NCI-H1092 treated with DMSO at 0.1 percent for 48 hours (cell line): ENCODE measurements at places on chromosomes 5 and 9.

DNA sequence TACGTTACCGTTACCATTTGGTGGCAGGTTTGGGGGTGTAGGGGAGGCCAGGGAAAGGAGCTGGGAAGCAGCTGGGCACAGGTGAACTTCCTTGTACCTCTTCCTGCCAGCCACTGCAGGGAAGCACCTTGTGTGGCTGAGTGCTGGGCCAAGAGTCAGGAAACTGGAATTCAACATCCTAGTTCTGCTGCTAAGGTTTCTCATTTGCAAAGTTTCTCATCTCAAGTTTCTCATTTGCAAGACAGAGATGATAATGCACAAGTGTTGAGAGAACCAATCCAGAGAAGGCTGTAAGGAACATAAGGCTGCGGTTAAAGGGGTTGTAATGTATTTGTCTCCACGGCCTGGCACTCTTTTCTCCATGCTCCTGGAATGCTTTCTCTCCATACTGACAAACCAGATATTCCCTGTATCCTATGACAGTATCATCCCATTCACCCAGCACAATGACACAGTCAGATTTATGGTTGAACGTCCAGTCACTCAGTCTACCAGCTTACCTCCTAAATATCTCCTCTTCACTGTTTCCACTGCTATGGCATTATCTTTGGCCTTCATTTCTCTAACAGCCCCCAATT is 33.6 kb upstream of the LARP1 start:
- DNase-seq: no peak

- DNase-seq: no peak
Measured at GRCh38 chr5:141753971-141754713, 72.1 kb upstream of the ARAP3 start.

- no peak for DNase-seq
Measured at GRCh38 chr5:5705010-5705409, 282.5 kb downstream of the ICE1 start.

DNA sequence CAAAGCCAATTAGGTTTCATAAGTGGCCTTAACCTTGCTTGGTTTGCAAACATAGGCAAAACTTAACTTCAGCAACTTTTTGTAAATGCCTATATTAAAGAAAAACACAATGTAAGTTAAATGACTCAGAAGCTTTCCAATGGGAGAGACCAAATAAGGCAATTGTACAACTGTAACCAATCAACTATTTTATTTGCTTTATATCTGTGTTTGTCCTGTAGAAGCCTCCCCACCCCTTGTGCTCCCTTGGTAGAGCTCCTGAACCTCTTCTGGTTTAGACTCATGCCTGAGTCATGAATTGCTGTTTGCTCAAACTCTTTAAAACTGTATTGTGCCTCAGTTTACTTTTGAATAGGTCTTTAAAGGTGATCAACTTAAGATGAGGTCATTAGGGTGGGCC is 3.0 kb upstream of the C1QTNF3 start:
- DNase-seq: no peak

DNA sequence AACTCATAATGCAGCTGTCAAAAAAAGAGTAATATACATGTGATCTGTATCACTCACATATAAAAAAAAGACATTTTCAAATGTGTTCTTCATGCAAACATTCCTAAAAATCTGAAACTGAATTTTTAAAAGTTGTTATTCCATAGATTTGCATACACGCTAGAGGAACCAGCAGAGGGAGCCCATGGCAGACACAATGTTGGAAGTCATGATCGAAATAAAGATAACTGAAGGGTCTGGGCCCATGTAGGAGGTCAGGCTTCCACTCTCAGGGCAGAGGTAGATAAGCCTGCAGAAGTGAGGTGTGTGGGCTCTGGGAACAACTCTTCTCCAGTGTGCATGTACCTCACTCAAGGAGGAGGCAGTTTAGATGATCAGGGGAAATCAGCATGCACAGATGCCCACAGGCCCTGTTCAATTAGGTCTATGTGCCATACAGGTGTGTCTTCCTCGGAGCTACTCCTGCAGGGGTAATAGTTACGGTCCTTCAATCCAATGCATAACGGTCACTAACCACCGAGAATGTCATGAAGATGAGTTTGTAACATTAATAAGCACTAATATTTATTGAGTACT is 208.6 kb downstream of the EPB41L4A start:
- DNase-seq: peak; percentile 23

DNA sequence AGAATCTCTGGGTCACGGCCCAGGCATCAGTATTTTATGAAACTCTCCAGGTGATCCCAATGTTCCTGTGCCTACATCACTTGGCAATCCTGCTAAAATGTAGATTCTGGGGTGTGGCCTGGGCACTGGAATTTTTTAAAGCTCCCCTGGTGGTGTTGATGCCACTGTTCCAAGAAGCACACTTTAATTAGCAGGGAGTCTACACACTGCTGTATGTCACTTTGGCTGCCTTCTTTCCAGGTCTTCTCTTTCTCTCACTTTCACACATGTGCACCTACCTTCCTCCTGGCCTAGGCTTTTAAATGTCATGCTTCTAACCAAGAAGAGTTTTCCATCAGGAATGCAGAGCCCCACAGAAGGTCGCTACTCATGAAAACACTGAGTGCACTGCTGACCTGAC is 136.0 kb upstream of the ALDH1B1 start:
- no peak for DNase-seq

DNA sequence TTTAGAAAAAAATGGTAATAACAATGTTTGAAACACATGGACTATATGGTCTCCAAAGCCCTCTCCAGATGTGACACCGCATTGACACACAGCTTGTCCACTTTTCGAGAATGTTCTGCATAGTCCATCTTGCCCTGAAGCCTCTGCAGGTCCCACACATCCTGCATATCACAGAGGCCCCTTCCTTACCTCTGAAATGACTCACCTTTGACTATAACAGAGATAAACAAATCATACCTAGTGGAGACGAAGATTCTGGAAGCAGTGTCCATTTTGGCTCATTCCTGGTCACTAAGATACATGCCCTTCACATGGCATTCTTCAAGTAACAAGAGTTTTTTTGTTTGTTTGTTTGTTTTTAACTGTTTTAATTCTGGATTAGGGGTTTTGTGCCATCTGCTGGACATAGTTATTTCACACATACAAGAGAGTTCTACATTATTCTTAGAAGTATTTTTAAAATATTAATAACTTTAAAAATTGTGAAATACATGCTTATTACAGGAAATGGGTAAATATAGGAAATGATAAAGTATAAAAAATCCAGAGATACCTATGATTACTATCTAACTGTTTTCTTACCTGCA is 5.1 kb downstream of the ARL14EPL start:
- no peak for DNase-seq

- DNase-seq: no peak
Measured at GRCh38 chr9:130982636-130983358, 26.2 kb upstream of the LAMC3 start.

GRCh38 chr5:168305281-168305680 is 13.8 kb downstream of the WWC1 start:
- no peak for DNase-seq

DNA sequence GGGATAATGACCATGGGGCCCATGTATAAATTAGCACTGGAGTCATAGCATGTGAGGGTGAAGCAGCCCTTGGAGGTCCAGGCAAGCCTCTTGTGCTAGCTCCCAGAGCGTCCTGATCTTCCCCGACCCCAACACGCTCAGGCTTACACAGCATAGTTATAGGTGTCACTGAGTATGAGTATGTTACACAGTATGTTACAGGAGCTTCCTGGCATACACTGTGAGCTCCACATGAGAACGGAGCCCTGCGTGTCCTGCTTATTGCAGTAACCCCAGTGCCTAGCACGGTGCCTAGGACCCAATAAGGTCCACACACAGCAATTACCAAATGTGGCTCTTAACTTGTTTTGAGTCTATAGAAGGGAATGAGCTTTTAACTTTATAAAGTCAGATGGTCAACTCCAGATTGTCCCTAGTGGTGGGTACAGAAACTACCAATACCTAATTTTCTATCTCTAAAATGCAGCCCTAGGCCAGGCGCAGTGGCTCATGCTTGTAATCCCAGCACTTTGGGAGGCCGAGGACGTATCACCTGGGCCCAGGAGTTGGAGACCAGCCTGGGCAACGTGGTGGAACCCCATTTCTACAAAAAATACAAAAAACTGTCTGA is 64.1 kb downstream of the PLAC8L1 start:
- no peak for DNase-seq

DNA sequence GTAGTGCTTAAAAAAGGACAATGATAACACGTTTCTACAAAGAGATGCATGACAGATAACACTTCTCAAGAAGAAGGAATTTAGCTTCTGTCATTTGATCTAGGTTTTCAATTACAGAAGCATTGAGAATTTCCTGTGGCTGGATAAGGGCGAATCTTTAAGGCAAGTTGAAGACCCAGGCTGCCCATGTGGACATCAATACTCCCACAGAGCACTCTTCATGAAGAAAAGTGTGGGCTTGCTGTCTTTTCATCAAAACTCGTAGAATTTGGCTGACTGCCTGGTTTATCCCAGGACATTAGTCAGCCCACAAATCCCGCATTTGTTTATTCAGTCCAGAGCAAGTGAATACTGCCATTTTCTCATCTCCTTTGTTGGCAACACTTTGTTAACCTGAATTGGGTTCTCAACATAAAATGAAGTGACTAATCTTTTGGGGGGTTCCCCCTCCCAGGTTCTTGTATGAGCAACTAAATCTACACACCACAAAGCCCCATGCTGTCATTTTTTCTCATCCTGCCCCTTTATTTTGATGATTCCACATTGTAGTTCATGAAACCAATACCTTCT is 43.4 kb upstream of the CDKN2B start:
- DNase-seq: no peak

DNA sequence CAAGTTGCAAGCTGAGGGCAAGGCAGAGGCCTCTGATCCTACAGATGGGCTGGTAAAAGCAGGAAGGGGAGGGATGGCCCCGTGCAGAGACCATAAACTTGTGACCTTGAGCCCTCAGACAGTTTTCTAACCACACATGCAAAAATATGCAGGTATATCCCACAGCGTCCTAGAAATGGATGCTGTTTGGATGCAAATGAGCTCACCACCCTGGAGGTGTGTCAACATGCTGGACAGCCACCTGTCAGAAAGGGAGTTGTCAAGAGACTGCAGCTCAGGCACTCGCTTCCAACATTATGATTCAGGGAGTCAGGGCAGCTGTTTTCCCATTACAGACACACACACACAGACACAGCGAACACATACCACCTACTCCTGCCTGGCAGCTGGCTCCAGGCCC is 97.3 kb upstream of the PANK3 start:
- DNase-seq: no peak

- no peak for DNase-seq
Measured at GRCh38 chr5:147431586-147431985, 78.3 kb downstream of the DPYSL3 start.

DNA sequence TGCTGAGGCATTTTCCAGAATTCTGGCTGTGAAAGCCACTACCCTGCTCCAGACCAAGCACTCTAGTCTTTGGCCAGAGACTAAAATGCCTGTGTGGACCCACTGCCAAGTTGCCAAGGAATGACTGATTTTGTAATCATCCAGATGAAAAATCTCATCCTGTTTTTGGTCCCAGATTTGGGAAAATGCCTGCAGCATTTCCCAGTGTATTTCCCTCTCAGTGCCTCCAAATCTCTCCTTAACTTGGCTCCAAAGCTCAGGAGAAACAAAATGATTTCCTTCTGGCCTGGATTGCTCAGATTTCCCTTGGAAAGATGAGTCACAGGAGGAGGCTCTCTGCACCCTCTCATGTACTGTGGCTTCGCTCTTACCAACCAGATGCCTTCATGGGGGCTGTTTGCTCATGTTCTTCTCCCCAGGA is 335.2 kb upstream of the TARS1 start:
- DNase-seq: no peak

DNA sequence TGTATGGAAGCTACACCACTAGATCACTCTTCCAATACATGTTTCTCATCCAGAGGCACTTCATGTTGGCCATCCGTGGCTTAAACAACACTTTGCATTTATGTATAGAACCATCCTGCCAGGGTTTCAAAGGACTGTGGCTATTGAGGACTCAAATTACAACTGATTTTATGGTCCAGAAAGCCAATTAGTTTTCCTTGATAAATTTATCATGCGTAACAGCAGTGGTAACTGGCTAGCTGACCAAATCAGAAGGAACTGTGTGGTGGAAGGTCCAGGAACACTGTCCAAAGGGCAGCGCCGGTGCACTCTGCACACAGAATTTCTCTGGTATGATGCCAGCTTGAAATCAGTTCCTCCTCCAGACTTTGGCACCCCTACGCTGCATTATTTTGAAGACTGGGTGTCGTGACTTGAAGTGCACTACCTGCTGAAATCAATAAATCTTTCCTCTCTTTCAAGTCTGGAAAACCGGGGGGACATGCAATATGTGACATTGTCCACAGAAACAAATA is 69.3 kb upstream of the TMEM252 start:
- DNase-seq: no peak

- DNase-seq: no peak
Measured at GRCh38 chr5:117088176-117088575, 513.6 kb upstream of the SEMA6A start.

DNA sequence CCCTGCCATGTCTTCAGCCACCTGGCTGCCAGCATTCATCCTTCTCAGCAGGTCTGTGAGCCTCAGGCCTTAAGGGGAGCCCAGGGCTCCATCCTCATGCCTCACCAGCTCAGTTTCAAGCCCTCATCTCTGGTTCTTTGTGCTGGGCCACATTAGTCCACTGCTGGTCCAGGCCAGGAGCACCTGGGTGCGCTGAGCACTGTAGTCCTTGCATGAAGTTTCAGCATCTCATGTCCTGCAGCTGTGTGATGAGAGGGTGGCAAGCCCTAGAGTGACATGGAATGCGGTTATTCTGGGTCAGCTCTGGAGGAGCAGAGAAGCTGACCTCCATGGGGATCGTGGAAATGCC is 42.7 kb downstream of the COL5A1 start:
- no peak for DNase-seq

DNA sequence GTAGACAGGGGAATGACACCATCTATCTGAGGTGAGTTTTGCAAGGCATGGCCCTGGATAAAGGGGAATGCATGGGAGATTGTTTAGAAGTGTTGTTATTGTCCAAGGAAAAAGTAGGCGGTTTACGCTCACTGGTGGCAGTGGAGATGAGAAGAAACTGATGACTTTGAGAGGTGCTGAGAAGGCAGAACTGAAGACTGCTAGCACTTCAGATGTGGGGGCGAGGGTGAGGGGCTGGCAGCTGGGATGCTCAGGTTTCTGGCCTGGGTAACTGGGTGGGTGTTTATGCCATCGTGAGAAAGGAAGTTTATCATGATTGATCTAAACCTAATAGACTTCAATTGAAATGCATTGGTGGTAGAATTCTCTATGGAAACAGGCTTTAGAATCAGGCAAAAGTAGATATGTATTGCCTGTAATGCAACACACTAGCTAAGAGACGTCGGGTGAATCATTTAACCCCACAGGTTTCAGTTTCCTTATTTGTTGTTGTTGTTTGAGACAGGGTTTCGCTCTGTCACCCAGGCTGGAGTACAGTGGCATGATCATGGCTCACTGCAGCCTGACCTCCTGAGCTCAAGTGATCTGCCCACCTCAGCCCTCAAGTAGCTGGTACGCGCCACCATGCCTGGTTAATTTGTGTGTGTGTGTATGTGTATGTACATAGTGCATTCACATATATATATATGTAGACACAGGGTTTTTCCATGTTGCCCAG is 123.5 kb downstream of the SLC24A2 start:
- no peak for DNase-seq

- DNase-seq: no peak
Measured at GRCh38 chr5:91244380-91245073, 138.6 kb downstream of the ARRDC3 start.

GRCh38 chr5:92070786-92071185 is 687.7 kb upstream of the ARRDC3 start:
- DNase-seq: no peak
